Naive thymus-derived CD8-positive, alpha-beta T cell (primary cell): ENCODE measurements at places on chromosomes 7 and 10. TPM values are rescaled to one million over a fixed set of nuclear protein-coding genes. Genes with fewer than 3 reads are reported as not detected.
A peak's percentile ranks its signal among the peaks of the same experiment; 100 is the strongest.

Gene IFIT1B
- total RNA-seq: not detected

Gene ZNF853
- total RNA-seq: 9.5 TPM

Gene PNLIPRP3
- total RNA-seq: not detected

DNA sequence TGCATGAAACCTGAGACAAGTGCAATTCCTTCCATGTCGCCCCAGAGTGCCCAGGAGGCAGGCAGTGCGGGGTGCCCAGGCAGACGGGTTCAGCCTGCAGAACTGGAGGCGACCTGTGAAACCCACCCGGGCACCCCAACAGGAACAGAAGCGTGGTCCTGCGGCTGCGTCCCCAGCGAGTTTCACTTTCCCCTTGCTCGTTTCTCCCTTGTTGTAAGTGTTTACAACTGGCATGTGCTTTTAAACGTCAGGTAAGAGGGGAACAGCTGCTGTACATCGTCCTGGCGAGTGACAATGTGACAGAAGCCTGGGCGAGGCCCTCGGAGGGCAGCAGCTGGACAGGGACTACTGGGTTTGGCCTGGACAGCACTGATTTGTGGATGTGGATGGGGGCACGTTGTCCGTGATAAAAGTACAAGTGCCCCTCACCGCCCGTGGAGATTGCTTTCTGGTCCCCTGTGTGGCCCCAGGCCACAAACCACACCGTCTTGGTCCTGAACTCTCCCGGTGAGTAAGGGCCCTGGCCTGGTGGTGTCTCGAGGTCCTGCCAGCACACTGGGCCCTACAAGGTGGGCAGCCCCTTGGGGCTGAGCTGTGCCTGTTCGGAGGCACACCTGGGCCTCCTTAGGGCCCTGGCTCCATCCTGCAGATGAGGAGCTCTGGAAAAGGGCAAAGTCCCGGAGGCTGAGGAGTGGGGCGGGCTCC is 4.0 kb downstream of the VENTX start:
- H3K4me3 ChIP-seq: peak overlapping the region; percentile 81
- H3K36me3 ChIP-seq: no peaks in the 10 kb centered on the region
- peaks cover 57% of the 10 kb centered on the region for H3K27me3 ChIP-seq

- H3K36me3 ChIP-seq: no peaks in the 10 kb centered on the region
- no peak overlapping the region for H3K27ac ChIP-seq
- H3K4me3 ChIP-seq: no peak overlapping the region
- H3K27me3 ChIP-seq: no peaks in the 10 kb centered on the region
- DNase-seq: no peak
- H3K4me1 ChIP-seq: peaks cover 14% of the 10 kb centered on the region
These were observed 93.5 kb downstream of the CTBP2 start for GRCh38 chr10:125066764-125067450.

- peaks cover 6% of the 10 kb centered on the region for H3K36me3 ChIP-seq
- no peak for DNase-seq
- no peaks in the 10 kb centered on the region for H3K27me3 ChIP-seq
- H3K4me3 ChIP-seq: peak overlapping the region; percentile 99
- peak overlapping the region; percentile 100 for H3K27ac ChIP-seq
- H3K4me1 ChIP-seq: peaks cover 73% of the 10 kb centered on the region
These were observed 1.0 kb downstream of the ACSL5 start for GRCh38 chr10:112374724-112375541.

DNA sequence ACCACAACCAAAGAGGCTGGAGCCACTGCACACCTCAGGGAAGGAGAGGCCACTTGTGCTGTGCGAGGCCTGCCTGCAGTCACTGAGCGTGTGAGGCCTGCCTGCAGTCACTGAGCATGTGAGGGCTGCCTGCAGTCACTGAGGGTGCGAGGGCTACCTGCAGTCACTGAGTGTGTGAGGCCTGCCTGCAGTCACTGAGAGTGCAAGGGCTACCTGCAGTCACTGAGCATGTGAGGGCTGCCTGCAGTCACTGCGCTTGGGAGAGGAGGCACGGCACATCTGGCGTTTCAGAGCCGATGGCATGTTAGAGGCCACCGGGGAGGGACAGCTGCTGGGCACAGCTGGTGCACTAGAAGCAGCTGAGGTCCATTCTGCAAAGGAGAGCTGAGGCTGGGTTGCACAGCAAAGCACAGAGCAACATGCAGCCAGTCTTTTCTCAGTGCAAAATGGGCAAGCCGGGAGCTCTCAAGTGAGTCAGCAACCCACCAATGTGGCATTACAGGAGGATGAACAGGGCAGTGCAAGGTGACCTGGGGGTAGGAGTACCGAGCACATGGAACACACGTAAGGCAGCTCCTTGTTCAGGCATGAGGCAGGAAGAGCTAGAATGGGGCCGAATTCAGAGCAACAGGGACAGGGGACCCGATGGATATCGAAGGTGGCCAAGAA is 540.1 kb downstream of the PTPRN2 start:
- H3K36me3 ChIP-seq: no peaks in the 10 kb centered on the region
- no peak overlapping the region for H3K4me3 ChIP-seq
- H3K27me3 ChIP-seq: no peaks in the 10 kb centered on the region

DNA sequence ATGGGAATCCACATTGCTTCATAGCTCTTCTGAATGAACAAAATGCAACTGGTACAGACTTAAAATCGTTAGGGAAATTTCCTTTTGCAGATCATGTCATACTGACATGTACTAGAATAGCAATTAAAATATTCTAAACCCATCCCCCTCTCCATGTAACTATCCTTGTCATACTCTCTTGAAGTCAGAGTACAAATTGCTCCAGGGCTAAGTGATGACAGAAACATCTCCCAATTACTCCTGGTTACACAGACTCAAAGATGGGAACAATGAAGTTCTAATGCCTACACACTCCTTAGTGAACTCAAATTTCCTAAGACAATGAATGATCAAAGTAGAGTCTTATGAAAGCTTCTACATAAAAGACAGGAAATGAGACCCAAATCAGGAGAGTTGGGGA is 87.2 kb downstream of the PDE1C start:
- DNase-seq: no peak
- no peaks in the 10 kb centered on the region for H3K4me1 ChIP-seq
- H3K4me3 ChIP-seq: no peak overlapping the region
- H3K27me3 ChIP-seq: no peaks in the 10 kb centered on the region
- H3K36me3 ChIP-seq: no peaks in the 10 kb centered on the region
- H3K27ac ChIP-seq: no peak overlapping the region

GRCh38 chr7:145534301-145534700 is 582.3 kb upstream of the CNTNAP2 start:
- no peaks in the 10 kb centered on the region for H3K36me3 ChIP-seq
- no peaks in the 10 kb centered on the region for H3K27me3 ChIP-seq
- no peaks in the 10 kb centered on the region for H3K4me1 ChIP-seq
- H3K4me3 ChIP-seq: no peak overlapping the region
- no peak for DNase-seq
